ENCODE measurements at places on chromosomes 1 and 21.

DNA sequence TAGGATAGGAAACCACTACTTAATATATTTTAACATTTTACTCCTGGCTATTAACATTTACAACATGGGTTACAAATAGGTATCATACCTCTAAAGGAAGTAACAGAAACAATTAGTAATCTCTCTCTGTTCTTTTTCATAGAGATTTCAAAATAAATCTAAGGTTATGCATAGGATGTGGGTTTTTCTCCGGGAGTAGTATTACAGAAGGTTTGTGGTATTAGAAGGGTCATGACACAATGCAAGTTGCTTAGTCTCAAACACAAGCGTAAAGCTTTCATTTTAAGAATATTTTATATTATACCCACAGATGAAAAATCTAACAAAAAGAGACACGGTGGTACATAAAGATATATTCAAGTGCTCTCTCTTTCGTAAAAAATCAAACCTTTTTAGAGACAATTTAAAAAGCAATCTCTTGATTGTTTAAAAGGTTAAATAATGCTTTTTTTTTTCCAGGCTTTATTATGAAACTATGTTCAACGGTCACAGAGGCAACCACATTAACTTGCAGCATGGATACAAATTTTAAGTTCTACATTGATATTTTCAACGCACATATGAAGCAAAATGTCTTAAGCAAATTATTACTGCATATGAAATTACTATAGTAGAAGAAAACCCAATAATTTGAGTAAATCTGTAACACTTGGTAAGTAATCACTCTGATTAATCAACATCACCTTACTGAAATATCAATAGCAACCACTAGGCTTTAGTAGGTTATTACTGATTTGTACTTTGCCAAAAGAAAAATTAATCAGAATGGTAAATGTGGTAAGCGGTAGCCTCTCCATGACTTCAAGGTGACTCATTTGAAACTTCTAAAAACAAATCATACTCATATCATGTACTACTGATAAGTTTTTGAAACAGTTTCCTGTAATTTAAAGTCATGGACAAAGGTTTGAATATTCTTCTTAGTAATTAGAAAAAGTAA, 97.4 kb upstream of the GFI1 start:
- DNase-seq = peak; percentile 11

GRCh38 chr1:37651803-37652202, 17.1 kb upstream of the RSPO1 start:
- no peak for DNase-seq

DNA sequence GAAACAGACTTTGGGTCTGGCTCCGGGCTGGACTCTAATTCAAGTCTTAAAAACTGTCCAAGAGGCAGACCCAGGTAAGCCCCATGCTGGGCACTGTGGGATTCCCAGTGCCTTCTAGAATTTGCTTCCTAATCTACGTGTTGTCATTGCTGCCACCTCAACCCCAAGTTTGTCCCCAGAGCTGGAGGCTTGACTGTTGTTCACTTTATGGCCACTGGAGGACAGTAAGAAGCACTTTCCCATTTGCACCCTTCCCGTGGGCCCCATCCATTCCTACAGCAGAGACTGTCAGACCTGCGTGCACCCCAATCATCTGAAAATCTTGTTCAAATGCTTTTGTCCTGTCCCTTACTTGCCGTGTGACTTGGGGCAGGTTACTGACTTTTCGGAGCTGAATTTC, 29.4 kb upstream of the VASH2 start:
- DNase-seq = no peak

DNA sequence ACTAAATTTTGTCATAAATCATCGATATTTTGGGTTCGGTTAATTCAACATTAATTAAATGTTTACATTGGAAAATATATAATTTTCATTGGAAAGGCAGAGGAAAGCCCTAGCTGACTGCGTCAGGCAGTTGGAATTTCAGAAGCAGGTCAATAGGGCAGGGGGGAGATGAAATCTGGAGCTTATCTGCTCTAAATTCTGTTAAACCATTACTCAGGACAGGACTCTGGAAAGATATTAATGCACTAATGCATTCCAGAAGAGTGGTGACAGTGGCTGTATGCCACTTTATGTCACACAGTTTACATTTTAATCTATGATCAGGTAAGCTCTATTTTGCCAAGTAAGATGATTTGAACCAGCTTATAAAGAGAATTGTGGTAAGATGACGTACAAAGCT, 153.0 kb upstream of the B3GALT2 start:
- DNase-seq = no peak

DNA sequence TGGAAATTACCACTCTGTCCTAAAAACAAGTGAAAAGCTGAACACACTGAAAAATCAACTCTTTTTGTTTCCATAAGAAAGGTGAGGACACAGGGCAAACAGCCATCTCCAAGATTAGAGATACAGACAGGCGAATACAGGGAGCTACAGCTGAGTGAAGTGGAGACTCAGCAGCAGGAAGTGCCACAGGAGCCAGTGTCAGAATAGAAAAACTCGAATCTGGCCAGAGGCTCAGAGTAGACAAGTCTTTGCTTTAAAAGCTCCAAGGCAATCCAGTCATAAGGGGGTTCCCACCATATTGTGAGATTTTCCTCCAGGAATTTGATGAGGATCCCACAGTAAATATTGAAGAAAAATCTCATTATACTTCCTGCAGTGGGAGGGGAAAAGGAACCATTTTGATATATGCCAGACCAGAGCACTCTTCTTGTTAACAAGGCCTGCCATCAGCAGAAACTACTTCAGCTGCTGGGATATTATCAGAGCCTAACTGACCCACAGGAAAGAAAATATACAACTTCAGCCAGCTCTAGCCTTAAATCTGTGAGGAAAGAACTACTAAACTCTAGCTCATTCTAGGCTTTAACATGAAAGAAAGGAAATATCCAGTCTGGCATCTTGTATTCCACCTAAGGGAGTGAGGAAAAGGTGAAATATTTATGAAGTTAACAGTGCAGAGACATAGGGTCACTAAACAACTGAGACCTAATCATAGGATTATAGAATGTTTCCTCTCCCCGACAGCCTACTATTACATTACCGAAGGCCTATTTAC, 256.2 kb upstream of the OLFM3 start:
- DNase-seq = no peak

- DNase-seq = no peak
Measured at GRCh38 chr1:171084091-171084490, 6.6 kb upstream of the FMO3 start.

DNA sequence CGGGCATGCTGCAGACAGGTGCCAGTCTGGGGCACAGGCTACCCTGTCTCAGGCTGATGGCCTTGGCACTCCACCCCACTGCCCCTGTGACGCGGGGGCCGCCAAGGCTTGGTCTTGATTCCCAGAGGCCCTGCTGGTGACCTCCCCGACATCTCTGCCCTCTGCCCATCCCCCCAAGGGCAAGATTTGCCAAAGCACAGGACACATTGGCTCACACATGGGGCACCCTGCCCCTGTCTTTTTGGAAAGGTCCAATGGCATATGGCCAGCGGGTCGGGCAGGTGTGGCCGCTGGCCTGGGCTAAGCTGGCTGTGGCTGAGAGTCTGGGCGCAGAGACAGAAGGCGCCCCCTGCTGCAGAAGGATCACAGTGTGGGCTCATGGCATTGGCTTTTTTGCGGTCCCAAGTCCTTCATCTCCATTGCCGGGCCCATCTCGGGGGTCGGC, 4.6 kb downstream of the MIB2 start:
- DNase-seq = no peak

DNA sequence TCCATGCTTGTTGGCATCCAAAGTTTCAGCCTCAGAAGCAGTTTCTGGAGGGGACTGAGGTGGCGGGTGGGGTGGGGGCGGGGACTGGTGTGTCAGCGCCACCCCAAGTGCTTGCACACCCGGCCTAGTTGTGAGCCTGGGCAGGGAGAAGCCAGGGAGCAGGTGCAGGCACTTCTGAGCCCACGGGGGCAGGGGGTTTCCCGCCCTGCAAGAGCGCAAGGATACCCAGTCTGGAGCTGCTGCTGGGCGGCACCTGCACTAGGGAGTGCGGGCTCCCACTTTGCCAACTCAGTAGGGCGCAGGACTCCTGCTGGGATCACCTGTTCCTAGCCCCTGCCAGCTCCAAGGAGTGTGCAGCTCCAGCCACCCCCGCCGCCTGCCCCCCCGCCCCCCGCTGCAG, 33.5 kb downstream of the MAGI3 start:
- no peak for DNase-seq

DNA sequence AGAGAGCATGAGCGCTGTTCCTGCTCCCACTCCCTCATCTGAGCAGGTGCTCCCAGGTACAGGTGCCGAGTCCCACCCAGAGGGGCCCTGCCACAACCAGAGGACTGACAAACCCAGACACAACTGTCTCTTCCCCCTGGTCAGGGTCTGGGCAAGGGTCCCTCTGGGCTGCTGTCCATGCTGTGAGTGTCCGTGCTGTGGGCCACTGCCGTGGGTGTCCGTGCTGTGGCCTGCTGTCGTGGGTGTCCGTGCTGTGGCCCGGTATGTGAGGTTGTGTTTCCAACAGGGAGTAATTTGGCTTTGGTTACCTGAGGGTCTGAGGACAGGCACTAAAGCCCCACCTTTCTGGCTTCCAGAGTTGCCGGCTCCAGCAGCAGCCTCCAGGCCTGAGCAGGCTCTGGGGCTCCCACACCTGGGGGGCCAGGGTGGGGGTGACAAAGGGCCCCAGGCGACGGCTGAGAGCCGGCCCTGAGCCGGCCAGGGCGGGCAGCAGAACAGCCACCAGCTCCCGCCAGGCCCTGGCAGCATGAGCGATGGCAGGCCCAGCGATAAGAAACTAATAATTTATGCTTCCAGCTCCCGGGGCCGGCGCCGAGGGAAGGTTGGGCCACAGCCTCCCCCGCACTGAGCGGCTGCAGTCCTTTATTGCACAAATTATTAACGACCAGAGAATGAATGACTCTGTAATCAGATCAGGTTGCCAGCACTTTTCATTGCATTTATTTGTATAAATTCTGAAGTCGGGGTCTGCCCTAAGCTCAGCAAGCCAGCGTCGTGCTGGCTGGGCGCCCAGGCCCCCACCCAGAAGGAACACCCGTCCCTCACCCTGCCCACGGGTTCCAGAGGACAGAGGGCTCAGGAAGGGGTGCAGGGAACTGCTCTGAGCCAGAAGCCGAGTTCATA, 7.3 kb upstream of the SAMD11 start:
- no peak for DNase-seq

All from AG08396 (cell line).